Tongue (tissue), 3 donors: ENCODE measurements at places on chromosomes 5 and 9.

- DNase-seq = peak; percentile 44
Measured at GRCh38 chr5:126274076-126274762, 149.0 kb upstream of the GRAMD2B start.

DNA sequence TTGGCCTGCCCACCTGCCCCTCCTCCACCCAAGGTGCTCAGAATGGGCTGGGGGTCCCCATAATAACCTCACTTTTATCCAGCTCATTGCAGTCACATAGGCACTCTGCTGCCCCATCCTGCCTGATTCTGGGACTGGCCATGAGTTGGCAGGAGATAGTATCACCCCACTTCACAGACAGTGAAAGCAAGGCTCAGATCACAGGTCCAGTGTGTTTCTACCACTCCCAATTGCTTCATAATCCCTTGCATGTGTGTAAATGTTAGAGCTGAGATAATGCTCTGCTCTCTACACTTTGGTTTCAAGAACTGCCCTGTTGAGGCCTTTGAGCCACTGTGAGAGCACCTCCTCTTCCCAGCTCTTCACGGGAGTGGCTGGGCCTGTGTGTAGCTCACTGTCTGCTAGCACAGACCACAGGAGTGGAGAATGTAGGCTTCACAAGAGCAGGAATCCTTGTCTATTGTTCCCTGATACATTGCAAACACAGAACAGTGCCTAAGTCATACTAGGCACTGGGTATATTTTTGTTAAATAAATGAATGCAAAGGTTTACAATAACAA is 8.4 kb downstream of the PCYOX1L start:
- DNase-seq = no peak

GRCh38 chr5:41527201-41527779 is 16.9 kb upstream of the PLCXD3 start:
- no peak for DNase-seq

GRCh38 chr9:135810806-135811575 is 96.4 kb downstream of the CAMSAP1 start:
- DNase-seq = no peak

DNA sequence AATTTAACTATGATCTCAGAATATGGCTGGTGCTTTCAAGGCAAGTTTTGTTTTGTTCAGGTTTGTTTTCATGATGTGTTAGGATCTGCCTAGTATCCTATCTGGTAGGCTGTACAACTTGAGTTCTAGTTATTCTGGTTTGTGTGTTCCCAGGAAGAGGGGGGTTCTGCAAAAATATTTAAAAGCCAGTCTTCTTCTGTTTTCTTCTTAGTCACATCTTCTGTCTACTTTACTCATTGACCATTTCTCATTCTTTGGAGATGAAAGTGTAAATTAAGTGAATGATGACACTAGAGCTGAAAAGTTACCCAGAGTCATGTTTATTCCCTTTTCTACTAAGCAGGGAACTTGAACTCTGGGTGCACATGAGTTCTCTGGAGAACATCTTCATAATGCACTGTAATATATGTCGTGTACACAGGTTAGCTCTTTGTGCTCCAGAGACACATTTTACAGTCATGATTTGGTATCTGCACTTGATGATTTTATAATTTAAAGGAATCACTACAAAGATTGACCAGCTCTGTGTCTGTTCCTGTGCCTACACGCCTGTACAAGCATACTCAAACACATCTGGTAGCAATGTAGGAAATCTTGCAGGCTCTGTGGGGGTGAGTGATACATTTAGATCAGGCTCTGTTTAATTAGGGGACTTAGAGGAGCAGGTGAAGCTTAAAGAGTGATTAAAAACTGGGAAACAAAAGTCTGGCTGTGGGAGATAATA is 5.0 kb downstream of the SMAD5 start:
- no peak for DNase-seq
